ENCODE measurements at places on chromosomes 12 and 14.

GRCh38 chr14:31283578-31284252 lies 76.1 kb upstream of the HECTD1 start:
- peak; percentile 79 for DNase-seq

GRCh38 chr12:48924617-48925303 lies 532 bp downstream of the FKBP11 start:
- peak; percentile 19 for DNase-seq

DNA sequence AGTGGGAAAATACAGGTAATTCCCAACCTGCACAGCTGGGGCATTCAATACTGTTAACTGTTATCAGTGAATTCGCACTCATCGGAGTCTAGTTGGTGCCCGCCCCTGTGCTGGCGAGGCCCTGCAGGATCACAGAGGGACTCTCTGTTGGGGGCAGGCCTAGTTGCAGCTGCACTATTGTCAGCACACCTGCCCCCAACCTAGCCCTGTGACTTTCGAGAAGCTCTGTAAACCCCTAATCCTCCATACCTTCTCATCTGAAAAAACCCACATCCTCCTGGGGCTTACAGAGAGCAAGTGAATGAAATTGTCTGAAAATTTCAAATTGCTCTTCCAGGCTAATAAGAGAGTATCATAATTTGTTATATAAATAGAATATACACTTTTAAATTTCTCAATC lies 132.2 kb upstream of the NUDT4 start:
- DNase-seq: no peak

DNA sequence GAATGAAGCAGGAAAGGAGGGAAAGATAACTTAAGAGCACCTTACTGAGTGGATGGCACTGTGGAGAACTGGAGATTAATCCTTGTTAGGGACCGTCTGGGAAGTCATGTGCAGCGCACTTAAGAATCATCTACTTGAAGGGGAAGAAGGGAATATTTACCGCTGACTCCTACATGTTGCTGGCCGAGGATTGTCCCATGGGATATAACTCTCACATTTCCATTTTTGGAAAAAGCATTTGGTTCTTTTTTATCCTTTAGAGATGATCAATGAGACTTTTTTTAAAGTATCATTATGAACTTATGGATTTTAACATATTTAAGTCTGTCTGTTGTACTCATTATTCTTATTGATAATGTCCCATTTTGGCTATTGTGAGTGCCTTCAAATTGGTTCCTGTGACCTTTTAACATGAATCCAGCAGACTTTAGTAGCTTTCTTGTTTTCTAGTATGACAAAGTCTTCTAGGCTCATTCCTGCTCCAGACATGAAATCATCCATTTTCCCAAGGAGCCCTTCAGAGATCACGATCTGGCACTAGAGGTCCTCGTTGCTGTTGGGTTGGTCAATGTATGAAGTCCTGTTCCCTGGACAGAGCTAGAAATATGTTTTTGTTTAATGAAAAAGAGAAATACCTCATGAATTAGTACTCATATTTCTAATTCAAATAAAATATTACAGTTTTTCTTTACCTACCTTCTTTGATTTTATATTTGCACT lies 20.2 kb upstream of the FAM234B start:
- DNase-seq: peak; percentile 63

DNA sequence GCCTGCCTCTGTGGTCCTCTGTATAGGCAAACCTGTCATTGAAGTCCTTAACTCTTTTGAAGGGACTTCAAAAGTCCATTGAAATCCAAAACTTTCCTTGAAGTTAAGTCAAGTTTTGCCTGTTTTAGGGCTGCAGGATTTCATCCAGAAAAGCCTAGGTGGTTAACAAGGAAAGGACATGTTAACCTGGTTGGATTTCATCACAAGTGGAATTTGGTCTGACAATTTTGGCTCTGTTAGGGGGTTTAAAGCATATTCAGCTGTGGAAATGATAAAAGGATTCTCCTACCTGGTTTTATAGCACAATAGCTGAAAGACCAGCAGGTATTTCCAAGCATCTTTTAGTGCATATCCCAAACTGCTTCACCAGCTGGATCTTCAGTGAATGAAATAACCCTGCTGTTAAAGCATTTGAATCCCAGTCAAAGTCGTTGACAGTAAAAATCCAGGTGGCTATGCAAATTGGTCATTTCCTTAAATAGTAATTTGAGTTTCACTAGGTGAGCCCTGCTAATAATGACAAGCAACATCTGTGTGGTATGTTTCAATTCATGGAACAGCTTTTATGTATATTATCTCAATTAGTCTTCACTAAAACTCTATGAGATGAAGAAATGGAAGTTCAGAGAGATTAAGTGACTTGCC lies 400.5 kb downstream of the ETNK1 start:
- no peak for DNase-seq

- DNase-seq: no peak
Measured at GRCh38 chr12:118166946-118167345, 31.0 kb downstream of the PEBP1 start.
